ENCODE measurements at places on chromosomes 3 and 15.

GRCh38 chr3:55337641-55338180 lies 149.4 kb downstream of the WNT5A start:
- no peak for DNase-seq

DNA sequence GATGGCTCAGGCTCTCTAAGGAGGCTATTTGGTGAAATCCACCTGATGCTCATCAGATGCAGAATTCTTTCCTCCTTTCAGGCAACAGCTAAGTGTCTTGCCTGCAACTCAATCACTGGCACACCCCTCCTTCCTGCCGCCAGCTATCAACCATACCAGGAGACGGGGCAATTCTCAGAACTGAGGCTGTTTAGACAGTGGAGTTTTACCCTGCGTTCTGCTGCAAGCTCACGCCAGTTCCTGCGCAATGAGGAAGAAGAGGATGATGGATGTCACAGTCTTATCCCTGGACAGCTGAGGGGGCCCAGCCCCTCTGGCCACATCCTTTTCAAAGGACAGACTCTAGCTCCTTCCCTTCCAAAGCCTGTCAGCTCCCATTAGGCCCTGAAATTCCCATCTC lies 7.0 kb upstream of the MANF start:
- DNase-seq: no peak

- DNase-seq: no peak
Observed at GRCh38 chr3:23372285-23372684, 169.2 kb downstream of the UBE2E2 start.

- DNase-seq: no peak
Observed at GRCh38 chr15:32861174-32861573, 143.4 kb downstream of the GREM1 start.

DNA sequence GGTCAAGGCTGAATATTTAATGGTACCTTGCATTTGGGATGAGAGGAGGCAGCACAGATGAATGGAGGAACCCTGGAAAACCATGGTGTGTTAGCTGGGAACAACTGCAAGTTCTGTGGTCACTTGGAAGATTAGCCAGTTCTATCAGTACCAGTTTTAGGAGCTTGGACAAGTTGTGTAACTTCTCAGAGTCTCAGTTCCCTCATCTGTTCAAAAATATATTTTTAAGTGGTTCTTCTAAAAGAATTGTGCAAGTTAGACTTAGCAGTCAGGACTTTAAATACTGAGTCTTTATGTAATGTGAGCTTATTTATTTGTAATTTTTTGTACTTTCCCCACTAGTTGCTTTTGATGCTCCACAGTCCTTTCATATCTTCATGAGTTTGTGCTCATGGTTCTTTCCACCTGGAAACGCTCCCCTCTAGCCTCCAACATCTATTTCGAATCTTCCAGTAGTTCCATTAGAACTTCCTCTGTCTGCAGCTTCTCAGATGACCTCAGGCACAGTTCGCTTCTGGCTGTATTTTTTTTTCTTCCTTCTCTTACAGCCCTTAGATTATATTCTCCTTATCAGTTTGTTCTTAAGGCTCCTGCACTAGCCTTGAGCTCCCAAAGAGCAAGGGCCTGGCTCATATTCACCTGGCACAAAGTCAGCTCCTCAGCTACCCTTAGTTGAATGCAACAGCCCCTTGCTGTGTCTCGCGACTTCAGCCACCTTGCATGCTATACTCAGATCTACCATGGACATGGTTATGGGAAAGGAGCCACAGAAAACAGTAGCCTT lies 27.1 kb downstream of the ITPR1 start:
- no peak for DNase-seq

- DNase-seq: no peak
Observed at GRCh38 chr15:63981596-63982320, 64.5 kb downstream of the DAPK2 start.

DNA sequence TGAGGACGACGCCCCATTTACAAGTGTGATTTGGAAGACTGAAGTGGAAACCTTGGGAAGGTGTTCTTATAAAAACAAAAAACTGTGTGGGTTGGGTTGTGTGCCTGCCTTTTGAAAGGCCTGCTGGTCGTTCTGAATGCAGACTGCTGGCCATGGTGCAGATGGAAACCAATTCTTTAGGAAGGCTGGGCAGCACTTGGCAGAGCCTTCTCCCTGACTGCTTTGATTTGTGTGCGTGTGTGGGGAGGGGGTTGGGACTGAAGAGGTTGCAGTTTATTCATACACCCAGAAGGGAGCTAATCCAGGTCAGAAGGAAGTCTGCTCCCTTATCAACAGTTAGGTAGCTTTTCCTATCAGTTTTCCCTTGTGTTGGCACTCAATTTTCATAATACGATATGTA lies 288.7 kb downstream of the SOX2 start:
- DNase-seq: no peak

DNA sequence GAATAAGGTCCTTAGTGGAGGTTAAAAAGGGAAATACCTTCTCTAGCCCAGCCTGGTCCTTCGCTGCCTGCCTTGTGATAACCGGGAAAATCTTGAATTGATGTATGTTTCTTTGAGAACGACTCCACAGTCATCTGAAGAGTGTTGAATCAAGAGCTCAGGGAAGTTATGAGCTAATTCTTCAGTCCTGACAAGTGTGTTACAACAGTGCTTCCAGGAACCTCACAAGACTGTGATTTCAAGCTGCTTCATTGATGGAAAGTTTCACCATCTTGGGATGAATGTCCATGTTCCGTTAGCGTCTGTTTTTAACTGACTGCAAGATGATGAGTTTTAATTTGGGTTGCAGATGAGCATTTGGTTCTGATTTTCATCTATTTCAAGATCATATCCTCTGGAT lies 12.4 kb downstream of the TMEM41A start:
- no peak for DNase-seq

- DNase-seq: no peak
Observed at GRCh38 chr3:65946438-65946837, 92.3 kb downstream of the MAGI1 start.

DNA sequence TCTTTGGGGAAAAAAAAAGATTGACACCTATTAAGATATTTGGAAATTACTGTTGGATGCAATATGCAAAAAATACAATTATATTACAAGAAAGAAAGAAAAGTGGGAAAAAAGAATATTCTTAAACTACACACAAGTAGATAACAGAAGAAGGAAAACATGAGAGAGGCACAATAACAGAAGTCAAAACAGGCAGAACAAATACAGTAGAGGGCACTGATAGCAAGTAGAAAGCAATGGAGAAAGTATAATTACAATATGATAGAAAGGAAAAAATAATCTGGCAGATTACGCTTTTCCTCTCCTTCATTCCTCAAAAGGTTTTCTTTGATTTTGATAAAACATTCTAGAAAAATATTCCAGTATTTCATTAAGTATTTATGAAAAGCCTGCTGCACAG lies 72.1 kb downstream of the ADAM10 start:
- DNase-seq: no peak

DNA sequence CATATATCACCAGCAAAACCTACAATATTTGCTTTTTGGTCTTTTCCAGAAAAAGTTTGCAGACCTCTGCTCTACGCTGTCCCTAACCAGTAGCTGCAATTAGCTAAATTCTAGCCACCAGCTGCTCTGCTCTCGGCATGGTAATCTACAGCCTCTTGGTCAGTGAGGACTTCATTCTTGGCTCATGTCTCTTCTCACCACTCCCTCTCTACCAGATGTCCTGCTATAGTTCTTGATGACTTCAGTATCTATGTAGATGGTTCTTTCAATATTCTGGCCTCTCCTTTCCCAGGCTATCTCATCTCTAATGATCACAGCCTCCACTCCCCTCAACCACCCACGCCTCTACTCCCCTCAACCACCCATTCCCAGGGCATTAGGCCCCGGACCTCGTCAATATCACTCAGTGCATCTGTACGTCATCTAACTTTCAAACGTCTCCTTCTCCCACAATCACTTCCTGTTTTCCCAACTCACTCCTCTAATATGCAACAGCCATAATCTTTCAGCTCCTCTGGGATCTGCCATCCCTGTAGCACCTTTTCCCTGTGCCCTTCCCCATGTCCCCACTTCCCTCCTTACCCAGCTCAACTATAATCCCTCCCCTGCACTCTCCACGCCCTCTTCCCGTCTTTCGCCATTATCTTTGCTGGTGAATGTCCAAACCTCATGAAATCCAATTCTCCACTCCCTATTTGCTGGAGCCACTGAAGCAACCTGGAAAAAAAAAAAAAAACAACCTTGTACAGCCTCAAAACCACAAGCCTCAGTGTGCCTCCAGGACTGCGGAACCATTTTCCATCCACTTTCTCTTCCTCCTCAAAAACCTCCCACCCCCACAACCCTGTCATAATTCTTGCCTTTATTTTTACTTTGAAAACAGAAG lies 429.4 kb upstream of the PROK2 start:
- DNase-seq: no peak

DNA sequence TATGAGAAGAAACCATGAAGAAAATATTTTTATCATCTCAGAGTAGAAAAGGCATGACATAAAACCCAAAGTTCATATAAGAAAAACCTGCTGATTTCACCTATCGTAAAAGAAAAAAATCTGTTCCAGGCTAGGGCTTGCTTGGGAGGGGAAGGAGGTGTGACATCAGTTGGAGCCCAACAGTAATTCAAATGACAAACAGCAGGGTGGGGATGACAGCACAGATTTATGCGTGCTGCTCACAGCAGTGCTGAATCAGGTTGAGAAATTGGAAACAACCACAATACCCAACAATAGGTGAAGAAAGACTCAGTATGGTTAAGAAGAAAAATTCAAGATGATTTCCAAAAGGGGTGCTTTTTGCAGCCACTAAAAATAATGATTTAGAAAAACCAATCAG lies 172.4 kb downstream of the PDE8A start:
- no peak for DNase-seq

- DNase-seq: no peak
Observed at GRCh38 chr15:77695961-77696582, 63.4 kb upstream of the LINGO1 start.

- no peak for DNase-seq
Observed at GRCh38 chr3:101976473-101976872, 127.2 kb downstream of the NFKBIZ start.

DNA sequence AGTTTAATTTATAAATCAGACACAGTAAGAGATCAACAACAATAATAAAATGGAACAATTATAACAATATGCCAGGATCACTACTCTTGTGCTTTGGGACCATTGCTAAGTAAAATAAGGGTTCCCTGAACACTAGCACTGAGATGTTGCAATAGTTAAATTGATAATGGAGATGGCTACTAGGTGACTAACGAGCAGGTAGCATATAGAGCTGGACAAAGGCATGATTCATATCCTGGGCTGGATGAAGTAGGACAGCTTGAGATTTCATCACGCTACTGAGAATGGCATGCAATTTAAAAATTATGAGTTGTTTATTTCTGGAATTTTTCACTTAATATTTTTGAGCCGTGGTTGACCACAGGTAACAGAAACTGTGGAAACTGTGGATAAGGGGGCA lies 20.7 kb upstream of the MYZAP start:
- no peak for DNase-seq

GRCh38 chr3:58627570-58627885 lies 39.0 kb downstream of the FAM3D start:
- DNase-seq: no peak

DNA sequence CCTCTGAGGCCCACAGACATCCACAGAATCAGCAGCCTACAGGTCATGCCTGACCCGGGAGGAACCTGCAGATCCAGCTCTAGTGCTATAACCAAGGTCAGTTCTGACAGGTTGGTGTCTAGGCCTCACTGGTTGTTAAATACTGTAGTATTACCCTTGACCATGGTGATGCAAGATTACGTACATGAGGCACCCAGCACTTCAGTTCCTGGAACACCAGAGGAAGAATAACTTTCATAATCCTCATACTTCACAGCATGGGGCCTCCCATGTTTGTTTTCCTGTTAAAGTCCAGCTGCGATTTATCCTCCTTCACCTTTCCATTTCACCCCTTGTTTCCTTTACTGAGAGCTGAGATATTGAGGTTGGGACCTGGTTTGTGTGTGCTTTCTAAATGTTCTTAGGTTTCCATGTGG lies 34.4 kb upstream of the GLCE start:
- DNase-seq: no peak

GRCh38 chr15:70669006-70669602 lies 94.3 kb downstream of the UACA start:
- no peak for DNase-seq

GRCh38 chr3:34957677-34958076 lies 681.6 kb upstream of the ARPP21 start:
- no peak for DNase-seq

GRCh38 chr15:48076454-48076853 lies 44.3 kb upstream of the SLC24A5 start:
- no peak for DNase-seq

- no peak for DNase-seq
Observed at GRCh38 chr3:179430277-179430870, 20.9 kb downstream of the GNB4 start.

DNA sequence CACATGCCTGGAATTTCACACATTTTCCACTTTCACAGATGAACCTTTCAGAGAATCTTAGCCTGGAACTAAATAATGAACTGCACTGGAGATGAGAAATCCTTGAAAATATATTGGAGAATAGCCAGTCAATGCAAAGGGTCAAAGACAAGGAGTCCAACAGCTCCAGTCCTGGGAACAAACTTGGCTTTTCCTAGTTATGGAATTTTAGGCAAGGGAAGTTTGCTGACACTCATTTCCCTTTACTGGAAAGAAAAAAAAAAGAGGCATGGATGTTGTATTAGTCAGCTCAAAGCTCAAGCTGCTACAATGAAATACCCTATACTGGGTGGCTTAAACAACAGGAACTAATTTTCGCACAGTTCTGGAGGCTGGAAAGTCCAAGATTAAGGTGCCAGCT lies 690.8 kb upstream of the ARPP21 start:
- DNase-seq: no peak

DNA sequence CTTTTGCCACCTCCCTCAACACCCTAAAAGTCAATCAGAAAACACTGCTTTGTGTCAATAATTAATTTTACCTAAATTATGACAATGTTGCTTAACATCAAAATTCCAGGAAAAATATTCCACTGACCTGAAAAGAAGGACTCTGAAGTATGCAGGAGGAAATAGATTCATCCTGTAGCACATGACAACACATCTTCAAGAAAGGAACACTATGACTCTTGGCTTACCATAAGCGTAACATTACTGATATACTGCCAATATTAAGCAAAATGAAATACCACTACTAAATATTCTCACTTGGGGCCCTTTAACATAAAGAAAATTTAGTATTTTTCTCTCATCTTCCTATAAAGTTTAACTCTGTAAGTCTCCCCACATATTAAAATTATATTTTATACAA lies 9.6 kb downstream of the SUCLG2 start:
- DNase-seq: no peak

- no peak for DNase-seq
Observed at GRCh38 chr3:121481106-121481880, 64.5 kb downstream of the POLQ start.

- DNase-seq: no peak
Observed at GRCh38 chr3:139653582-139653981, 24.2 kb downstream of the NMNAT3 start.

GRCh38 chr3:156209631-156210335 lies 89.4 kb downstream of the KCNAB1 start:
- DNase-seq: no peak

- no peak for DNase-seq
Observed at GRCh38 chr15:52102463-52102862, 10.1 kb downstream of the BCL2L10 start.

GRCh38 chr3:197367081-197367780 lies 68.8 kb upstream of the DLG1 start:
- peak; percentile 48 for DNase-seq
